ENCODE measurements at places on chromosomes 16 and 17.

GRCh38 chr17:43791589-43791988 lies 11.4 kb downstream of the CFAP97D1 start:
- no peak for DNase-seq

GRCh38 chr16:88772871-88773811 lies 11.9 kb downstream of the PIEZO1 start:
- no peak for DNase-seq

DNA sequence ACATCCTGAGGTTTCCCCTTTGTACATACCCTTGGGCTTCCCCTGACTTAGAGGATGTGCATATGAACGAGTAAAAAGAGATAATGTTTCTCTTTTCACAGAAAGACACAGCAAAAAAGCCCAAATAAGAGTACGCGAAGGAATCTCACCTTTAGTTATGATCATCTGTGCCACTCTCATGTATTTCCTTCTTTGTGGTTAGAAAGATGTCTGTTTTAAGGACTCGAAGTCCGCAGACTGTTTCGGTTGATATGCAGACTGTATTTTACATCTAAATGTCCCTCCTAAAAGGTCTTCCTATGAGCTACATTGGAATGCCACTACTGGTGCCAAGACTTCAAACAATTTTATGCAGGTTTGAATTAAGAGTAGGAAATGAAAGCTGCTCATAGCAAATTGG lies 102.3 kb upstream of the GOT2 start:
- no peak for DNase-seq

DNA sequence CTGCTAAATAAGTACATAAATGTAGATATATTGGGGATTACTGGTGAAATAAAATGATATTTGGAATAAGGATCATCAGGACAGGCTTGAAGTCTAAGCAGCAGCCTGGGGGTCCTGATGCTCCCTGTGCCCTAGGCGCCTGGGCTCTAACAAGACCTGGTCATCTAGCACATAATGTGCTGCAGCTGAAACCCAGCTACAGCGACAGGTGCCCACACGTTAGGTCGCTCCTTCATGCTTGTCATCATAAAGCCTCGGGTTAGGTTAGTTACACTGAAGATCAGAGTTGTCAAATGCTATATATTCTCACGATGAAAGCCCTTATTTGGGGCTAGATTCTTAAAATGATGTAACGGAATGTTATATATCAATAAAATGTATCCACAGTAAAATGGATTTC lies 11.5 kb downstream of the NARF start:
- no peak for DNase-seq

GRCh38 chr16:5621826-5622225 lies 524.2 kb upstream of the EEF2KMT start:
- no peak for DNase-seq

- DNase-seq = no peak
These were observed 4.1 kb downstream of the PAM16 start for GRCh38 chr16:4347010-4347409.

- peak; percentile 84 for DNase-seq
These were observed 14.1 kb upstream of the RGS9 start for GRCh38 chr17:65122836-65123756.

GRCh38 chr16:74071996-74072535 lies 224.5 kb upstream of the PSMD7 start:
- no peak for DNase-seq

Measured in dorsolateral prefrontal cortex (tissue), 122 donors.